ENCODE measurements at places on chromosomes 1 and 21.

DNA sequence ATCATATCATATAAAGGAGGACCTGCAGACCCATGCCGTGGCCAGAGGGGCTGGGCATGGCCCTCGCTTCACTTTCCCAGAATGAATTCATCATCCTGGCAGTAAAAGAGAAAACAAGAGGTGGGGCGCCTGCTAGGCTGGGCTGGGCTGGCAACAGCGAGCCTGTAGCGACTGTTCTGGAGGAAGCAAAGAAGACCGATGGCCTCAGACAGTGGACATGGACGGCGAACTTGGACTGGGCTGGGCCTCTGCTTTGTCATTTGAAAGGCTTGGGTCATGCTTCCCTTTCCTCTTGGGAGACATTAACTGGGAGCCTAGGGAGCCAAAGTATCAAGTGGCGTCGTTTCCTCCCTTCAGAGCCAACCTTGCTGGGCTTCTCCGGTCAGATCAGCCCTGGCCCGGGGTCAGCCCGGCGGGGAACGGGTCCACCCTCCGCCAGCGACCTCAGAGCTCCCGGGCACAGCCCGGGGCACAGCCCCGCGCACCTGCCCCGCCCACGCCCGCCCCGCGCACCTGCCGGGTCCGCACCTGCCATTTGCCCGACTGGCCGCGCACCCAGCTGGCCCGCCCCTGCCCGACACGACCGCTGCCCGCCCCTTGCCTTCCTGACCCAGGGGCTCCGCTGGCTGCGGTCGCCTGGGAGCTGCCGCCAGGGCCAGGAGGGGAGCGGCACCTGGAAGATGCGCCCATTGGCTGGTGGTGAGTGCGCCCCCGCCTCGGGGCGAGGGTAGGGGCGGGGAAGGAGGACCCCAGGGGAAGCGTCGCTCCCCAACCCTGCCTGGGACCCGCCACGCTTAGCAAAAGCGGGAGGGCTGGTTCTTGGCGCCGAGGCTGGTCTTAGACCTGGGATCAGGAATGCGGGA, at the start of gene FAM3B:
Gene FAM3B, plus strand, starts transcription at position 602 of the 863 bp plus-strand sequence. Its CDS starts 79 bp downstream, at position 681.
- DNase-seq = no peak

- DNase-seq = no peak
Observed at GRCh38 chr1:15454256-15454655, 2.3 kb upstream of the CELA2A start.

DNA sequence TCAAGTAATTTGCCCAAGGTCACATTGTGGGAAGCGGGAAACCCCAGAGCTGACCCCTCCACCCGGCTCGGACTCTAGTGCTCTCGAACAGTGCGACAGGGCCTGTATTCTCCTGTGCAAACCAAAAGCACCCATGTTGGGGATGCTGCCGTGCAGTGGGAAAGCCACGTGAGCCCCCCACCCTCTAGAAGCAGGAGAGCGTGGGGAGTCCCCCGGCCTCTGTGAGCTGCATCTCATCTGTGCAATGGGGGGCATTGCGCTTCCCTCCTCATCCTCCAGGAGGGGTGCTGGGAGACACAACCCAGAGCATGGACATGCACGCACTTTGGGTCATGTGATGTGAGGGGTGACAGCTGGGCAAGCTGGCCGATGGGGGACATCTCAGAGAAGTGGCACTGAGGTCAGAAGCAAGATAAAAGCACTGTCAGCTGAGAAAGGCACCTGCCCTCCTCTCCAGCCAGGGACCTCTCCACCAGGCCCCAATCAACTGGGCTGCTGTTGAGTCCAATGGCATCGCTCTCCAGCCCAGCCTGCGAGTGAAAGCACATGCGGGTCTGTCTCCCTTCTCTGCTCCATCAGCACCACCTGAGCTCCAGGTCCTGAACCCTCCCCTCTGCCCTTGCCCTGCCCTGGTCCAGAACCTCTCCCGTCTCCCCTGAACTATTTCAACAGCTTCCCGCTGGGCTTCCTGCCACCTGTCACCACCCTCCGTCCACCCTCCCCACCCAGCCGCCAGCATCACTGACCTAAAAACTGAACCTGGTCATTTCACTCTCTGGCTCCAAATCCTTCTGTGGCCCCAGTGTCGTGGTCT, 76.4 kb upstream of the IFFO2 start:
- DNase-seq = no peak

DNA sequence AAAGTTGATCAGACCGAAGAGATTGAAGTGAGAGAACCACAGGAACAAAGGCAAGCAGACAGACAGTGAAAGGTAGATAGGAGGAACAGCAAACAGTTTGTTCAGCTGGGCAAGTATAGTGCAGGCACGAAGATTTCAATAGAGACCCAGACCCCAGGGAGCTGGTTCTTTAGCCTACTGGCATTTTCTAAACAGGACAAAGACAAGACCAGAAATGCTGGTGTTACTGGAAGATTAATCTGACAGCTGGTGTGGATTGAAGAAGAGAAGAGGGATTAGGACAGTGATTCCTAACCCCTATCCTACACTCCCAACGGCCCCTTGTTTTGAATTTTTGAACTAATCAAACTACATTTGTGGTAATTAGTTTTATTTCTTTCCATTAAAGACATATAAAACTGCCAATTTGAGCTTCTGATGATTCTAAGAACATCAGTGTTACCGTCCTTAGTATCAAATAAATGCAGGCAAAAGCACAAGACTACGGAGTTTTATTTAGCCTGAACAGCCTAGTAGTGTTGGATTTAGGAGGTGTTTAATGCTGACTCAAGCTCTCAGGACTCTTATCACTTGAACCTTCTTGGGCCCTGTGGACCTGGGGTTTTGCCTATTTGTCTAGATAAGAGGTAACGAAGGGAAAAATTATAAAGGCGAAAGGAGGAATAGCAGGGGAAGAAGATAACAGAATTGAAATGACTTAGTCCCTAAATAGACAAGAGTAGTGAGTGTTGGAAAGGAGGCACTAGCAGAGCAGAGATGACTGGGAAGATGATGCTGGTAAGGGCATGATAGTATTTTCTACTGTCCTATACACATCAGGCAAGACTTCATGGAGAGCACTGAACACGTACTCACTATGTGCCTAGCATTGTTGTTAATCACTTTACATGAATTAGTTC, 2.0 kb downstream of the NPL start:
- no peak for DNase-seq

All from activated T-helper 1 cell treated with Interleukin-2 at 50 U/mL for 16 hours (primary cell).